Left renal pelvis (tissue), 4 donors: ENCODE measurements at places on chromosomes 16 and 17.

GRCh38 chr17:41098481-41098880 is 539 bp upstream of the KRTAP4-8 start:
- no peak for DNase-seq

- no peak for DNase-seq
Measured at GRCh38 chr16:27407133-27407532, 5.2 kb downstream of the IL21R start.

GRCh38 chr17:61904094-61904710 is 23.6 kb downstream of the INTS2 start:
- DNase-seq: no peak

DNA sequence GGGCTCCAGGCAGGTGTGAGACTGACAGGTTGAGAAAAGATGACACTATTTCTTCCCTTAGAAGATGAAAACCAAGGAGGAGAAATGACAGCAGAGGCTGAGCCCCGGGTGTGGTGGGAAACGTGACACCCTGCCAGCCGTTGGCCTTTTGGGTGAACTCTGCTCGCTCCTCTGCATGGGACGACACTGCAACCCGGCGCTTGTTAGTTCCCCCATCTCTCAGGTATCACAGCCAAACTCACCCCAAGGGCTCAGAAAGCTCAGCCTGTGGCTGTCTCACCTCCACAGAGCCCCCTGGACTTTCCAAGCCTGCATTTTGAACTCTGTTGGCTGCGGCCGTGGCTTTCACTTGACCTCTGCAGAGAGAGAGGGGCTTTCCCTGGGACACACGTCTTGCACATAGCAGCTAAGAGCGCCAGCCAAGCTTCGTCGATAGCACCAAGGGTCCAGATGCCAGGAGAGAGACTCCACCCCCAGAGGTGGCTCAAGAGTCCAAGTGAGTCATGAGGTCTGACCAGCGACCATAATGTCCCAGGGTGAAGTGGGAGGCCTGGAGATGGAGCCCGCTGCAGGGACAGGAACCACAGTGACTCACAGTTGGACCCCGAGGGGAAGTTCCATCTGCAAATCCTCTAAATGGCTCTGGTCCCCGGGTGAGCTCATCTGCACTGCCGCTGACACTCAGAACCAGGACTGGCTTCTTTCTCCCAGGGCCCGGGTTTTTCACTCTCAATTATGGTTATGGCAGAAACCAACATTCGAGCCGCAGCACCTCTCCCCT is 301.9 kb downstream of the SOX9 start:
- DNase-seq: no peak

DNA sequence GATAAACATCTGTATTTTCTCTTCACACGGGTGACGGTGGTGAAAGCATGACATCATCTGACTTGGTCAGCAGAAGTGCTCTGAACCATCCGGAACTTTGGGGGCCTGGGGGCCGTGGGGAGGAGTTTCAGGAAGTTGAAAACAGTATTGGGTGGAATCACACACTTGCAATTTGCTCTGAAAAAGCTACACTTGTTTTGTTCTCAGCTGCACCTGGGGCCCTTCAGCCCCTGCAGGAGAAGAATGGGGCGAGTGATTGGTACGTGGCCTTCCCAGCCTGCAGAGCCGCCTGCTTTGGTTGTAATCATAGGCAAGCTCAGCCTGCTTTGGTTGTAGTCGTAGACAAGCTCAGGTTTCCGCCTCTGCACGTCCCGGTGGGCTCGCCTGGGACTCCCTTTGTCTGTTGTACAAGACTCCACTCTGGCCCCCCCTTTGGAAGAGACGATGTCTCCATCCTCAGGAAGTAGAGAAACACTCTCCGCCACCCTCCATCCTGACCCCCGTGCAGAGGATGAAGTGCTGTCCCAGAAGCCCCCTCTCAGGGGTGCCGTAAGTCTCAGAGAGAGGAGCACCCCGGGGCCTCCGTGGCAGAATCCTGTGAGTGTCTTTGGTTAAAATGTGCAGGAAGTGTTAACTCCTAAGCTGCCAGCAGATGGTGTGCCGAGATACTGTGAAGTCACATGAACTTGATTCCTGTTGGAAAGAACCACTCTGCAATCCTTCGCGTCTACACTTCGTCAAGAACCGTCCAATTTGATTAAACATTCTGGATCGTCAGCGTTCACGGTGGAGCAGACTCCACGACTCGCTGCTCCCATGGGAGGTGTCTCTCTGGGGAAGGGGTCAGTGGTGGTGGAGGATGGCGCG is 5.4 kb downstream of the BANP start:
- peak; percentile 50 for DNase-seq

DNA sequence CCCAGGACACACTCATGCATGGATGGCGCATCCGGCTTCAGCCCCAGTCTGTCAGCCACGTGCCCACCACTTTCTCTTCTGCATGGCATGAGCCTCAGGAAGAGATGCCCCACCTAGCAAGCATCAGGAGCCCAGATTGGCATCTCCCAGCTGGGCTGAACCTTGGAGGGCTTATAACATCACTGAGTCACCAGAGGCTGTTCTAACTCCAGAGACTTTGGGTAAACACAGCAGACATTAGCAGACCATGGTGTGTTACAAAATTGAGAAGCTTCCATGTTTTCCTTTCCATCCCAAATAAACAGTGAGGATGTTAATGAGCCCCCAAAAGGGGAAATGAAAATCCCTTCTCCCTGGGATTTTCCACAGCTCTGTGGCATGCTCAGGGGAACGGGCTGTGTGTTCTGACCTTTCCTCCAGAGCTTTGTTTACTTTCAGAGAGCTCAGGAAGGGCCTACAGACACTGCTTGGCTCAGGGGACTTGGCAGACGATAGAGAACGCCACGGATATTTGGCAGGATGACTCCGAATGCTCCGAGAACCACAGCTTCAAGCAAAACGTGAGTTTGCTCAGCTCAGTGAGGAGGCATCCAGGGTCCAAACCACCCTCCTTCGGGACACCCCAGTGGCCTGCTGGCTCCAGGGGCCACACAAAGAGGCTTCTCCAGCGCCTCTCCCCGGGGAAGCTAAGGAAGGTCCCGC is 16.5 kb downstream of the GLP2R start:
- DNase-seq: no peak

DNA sequence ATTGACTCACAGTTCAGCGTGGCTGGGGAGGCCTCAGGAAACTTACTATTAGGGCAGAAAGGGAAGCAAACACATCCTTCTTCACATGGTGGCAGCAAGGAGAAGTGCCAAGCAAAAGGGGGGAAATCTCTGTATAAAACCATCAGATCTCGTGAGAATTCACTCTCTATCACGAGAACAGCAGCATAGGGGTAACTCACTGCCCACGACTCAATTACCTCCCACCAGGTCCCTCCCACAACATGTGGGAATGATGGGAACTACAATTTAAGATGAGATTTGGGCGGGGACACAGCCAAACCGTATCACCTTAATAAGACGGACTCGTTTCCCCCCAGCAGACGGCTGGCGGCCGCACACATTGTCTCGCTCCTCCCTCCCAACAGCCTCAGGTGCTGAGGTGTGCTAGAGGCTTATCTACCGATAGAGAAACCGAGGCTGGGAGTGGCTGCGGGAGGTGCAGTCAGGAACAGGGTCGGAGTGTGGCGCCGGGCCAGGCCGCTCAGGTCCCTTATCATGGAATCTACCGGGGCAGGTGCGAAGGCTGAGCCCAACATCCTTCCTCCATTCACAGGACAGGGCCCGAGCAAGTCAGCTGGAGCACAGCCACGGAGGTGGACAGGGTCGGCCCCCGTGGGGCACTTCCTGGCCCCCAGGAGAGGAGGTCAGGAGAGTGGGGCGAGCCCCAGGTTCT is 4.9 kb upstream of the ZG16B start:
- no peak for DNase-seq

- no peak for DNase-seq
Measured at GRCh38 chr17:4165301-4166010, 22.5 kb downstream of the CYB5D2 start.

- no peak for DNase-seq
Measured at GRCh38 chr16:51544851-51545467, 393.9 kb upstream of the SALL1 start.

GRCh38 chr17:71869841-71870545 is 250.8 kb upstream of the SOX9 start:
- DNase-seq: no peak

GRCh38 chr17:48127371-48128051 is 19.9 kb downstream of the SNX11 start:
- no peak for DNase-seq

GRCh38 chr16:17469011-17469740 is 1.6 kb downstream of the XYLT1 start:
- no peak for DNase-seq

- DNase-seq: no peak
Measured at GRCh38 chr16:2210386-2211365, at the start of gene BRICD5. TSS of gene BRICD5 (minus strand) at chr16:2210863. CDS start at chr16:2210833, 30 bp downstream.

DNA sequence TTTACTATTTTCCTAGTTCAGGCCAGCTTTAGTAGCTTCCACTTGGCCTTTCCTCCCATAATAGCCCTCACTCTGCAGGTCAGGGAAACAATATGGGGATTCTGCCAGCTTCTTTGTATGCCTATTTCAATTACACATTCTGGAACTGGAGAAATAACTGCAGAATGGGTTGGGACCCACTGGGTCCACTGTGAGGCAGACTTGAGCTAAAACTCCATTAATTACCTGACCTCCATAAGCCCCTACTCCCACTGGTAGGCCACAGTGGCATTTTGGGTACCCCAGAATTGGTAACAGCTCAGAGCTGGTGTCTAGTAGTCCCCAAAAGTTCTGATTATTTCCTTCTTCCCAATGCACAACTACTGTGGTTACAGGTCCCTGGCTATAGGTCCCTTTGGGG is 16.7 kb upstream of the TENT4B start:
- no peak for DNase-seq

DNA sequence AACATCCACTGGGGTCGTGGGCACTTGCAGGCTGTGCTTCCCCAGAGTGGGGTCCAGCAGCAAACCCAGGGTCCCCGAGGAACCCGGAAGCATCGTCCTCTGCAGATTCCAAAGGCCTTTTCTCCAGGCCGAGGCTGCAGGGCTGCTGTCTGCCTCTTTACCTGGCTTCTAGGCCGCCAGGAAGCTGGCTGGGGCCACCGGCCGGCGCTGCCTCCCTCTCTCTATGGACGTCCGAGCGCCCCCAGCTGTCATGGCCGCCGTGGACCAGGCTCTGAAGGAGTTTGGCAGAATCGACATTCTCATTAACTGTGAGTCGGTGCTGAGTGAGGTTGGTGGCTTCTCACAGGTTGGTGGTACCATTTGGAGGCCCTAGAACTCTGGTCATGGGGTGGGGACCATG is 5.6 kb downstream of the DECR2 start:
- DNase-seq: no peak

DNA sequence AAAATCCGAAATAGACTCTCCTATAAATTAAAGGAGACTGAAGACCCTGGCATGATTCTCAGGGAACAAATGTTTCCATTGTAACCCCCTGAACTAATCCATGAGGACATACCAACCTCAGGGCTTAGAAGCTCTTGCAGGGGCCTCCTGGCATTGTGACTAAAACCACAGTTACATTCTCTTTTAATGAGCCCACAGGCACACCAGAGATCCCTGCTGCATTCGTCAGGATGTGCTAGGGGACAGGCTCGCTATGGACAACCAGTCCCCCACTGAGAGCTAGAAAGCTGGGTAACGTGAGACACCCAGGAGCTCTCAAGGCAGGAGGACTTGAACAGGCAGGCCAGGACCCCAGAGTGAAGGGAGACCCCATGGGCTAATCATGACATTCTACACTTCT is 140.6 kb upstream of the TNRC6C start:
- DNase-seq: no peak

- no peak for DNase-seq
Measured at GRCh38 chr16:12489357-12489990, 314.2 kb downstream of the CPPED1 start.

GRCh38 chr16:75265911-75266701 is 14.7 kb upstream of the BCAR1 start:
- DNase-seq: no peak

DNA sequence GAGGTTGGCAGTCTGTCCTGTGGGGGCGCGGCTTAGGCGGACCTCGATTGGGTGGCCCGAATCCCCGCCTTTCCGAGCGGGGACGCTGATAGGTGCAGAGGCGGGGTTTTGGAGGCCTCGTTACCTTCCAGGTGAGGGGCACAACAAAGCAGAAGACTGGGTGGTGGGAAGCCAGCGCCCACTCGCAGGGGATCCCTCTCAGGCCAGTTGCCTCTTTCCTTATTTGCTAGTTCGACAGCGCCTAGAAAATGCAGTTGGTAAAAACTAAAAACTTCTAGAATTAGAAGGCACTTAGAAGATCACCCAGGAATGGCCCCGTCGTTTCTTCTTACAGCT is 730 bp downstream of the KAT7 start:
- DNase-seq: no peak

GRCh38 chr17:50240851-50241250 is 33.4 kb upstream of the TMEM92 start:
- no peak for DNase-seq

DNA sequence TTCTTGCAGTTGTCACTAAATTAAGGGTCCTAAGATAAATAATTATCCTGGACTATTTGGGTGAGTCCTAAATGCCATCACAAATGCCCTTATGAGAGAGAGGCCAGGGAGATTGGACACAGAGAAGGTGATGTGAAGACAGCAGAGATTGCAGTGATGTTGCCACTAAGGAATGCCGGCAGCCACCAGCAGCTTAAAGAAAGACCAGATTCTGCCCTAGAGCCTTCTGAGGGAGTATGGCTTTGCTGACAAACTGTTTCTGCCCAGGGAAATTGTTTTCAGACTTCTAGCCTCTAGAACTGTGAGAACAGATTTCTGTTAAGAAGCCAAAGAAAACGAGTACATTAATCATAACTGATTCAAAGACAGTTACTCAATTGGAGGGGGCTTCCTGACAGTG is 10.0 kb upstream of the ZNF23 start:
- DNase-seq: no peak

- DNase-seq: no peak
Measured at GRCh38 chr16:3838600-3839401, 41.7 kb downstream of the CREBBP start.

GRCh38 chr17:58344047-58344790 is 7.8 kb downstream of the SUPT4H1 start:
- DNase-seq: no peak

DNA sequence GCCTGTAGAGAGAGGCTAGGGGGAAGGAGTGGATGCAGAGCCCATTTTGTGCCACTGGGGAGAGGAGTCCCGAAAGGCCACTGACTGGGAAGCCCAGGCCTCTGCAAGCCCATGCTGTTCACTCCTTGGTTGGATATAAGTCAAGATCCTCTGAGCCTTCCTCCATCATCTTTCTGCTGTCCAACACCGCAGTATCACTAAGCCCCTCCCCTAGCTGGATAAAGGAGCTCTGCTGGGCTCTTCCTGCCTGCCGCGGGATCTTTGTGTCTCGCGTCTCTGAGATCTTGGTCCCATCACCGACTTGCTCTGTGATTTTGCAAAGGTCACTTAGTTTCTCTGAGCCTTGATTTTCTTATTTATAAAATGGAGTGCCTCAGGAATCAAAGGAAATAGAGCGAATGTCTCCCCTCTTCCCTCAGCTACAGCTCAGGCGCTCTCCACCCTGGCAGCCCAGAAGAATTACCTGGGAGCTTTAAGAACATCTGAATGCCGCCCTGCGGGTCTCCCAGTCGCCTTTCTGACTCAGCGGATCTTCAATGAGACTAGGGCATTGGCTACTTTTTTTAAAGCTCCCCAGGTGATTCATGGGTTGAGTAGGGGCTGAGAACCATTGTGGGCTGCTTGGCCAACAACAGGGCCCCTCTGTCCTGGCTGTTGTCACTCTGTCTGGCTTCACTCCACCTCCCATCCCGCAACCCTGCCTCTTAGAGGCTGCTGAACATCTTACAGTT is 25.2 kb upstream of the TMEM220 start:
- DNase-seq: no peak
